ENCODE measurements at places on chromosomes 2 and 18.
A peak's percentile ranks its signal among the peaks of the same experiment; 100 is the strongest.

- DNase-seq = peak; percentile 83
These were observed 68.3 kb upstream of the MRPS9 start for GRCh38 chr2:104969564-104969963.

DNA sequence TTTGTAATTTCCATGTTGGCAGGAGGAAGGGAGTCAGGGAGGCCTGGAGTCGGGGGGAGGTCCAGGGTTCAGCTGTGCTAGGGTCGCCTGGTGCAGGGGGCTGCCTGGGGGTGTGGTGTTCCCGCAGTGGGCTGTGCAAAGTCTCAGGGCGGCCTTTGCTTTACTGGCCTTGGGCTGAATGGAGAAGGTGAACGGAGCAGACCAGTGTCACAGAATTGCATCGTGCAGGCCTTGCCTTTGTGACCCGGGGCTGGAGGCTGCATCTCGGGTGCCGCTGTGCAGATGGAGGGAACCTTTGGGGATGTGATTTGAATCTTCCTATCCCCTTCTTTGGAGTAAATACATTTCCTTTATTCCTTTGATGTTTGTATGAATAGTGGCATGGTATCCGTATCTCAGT lies 8.8 kb downstream of the SNTG2 start:
- DNase-seq = no peak

DNA sequence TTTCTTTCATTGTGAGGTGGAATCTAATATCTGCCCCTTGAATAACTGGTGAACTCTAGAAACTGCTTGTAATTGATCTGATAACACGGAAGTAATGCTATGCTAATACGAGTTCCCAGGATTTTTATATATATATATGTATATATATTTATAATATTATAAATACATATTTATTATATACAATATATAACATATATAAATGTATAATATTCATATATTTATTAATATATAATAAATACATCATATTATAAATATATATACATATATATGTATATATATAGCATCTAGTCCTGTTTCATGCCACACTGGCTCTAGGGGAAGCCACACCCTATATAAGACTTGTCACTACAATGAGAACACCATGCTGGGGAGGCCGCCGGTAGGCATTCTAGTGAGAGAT lies 156.7 kb upstream of the CDH19 start:
- DNase-seq = no peak

- peak; percentile 22 for DNase-seq
These were observed 2.4 kb upstream of the SATB2 start for GRCh38 chr2:199460101-199460671.

GRCh38 chr2:132678483-132678882 lies 8.5 kb upstream of the LYPD1 start:
- no peak for DNase-seq

DNA sequence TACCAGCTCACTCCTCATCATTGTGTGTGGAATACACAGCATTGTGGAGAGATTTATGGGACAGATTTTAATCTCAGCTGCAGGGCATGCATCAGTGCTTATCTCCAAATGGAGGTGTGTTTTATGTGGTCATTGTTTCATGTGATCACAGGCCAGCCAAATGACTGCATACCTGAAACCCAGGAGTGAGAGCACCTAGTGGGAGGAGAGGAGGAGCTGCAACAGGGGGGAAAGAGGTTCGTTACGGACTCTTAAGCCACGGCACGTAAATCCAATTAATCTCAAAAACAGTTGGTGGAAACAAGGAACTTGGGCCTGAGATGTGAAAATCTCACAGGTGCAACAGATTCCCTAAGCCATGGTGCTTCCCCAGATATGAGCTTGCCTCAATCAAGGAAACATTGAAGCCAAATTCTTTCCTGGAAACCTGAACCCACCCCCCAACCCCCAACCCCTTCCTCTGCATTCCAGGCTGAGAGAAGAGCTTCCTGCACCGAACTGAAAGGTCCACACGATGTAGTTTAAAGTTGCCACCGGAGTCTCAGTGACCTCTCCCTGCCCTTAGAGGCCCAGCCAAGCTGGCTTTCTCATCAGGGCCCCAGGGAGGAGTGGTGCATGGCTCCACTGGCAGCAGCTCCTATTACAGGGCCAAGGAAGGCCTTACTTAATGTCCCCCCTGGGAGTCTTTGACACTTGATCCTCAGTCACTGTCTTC lies 167.4 kb downstream of the C1D start:
- no peak for DNase-seq

DNA sequence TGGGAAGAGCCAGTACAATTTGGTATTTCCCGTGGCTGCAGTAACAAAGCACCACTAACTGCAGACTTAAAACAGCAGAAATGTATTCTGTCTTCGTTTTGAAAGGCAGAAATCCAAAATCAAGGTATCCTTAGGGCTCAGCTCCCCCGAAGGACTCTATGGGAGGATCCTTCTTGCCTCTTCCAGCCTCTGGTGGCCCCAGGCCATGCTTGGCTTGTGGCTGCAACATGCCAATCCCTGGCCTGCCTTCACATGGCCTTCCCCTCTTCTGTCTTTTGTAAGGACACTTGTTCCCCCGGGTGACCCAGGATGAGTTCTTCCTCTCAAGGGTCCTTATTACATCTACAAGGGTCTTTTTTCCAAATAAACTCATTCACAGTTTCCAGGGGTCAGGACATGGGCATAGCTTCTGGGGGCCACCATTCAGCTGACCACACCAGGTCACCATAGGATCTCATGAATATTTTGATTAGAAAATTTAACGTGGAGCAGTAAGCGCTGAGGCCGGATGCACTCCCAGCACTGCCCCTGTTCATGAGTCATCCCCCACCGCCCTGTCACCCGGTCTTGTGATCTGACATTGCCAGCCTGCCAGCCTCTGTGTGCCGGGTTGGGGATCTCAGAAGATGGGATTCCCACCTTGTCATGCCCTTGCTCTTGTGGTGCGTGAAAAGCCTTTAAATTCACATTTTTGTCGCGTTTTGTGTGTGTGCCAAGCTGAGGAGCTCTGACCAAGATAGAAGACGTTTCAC lies 61.2 kb upstream of the B3GNT7 start:
- no peak for DNase-seq

GRCh38 chr2:151482171-151482725 lies 72.5 kb downstream of the RIF1 start:
- no peak for DNase-seq

GRCh38 chr2:124476291-124476690 lies 451.2 kb downstream of the CNTNAP5 start:
- DNase-seq = no peak

DNA sequence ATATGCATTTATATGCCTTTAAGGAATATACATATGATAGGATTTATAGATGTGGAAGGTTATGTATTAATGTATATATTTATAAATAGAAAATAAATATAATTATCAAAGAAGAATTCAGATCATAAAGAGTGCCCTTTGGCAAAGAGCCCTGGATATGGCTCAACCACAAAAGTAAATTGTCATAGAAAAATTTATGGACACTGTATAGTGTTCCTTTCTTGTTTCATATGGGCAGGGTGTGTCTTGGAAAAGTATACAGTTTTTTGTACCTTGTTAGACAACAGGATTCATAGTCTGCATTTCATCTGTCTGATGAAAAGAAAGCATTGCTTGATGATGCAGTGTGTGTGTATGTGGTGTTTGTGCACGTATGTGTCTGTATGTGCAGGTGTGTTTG lies 2.9 kb downstream of the UGT1A7 start:
- DNase-seq = no peak

DNA sequence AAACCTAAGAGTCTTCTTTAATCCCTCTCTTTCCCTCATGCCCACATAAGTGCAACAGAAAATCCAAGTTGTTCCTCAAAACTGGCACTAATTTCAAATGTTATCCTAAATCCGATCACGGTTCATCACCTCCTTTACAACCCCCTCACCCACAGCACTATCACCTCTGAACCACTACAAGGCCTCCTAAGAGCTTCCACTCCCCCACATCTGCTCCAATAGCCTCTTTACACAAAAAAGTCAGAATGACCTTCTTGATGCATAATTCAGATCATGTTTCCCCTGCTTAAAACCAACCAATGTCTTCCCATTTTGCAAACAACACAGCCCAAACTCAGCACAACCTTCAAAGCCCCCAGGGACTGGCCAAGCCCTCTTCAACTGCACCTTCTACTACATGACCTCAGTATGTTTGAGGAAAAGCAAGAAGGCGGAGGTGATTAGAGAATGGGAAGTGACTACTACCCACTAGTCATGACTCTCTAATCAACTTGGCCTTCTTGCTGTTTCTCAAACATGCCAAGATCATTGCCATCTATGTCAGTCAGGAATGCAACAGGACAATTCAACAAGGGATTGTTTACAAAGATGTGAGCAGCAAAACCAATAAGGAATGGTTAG lies 34.6 kb upstream of the GCC2 start:
- DNase-seq = no peak

GRCh38 chr2:48249025-48249424 lies 280.9 kb upstream of the STON1 start:
- DNase-seq = no peak

- no peak for DNase-seq
These were observed 39.1 kb downstream of the SH3RF3 start for GRCh38 chr2:109168086-109168485.

DNA sequence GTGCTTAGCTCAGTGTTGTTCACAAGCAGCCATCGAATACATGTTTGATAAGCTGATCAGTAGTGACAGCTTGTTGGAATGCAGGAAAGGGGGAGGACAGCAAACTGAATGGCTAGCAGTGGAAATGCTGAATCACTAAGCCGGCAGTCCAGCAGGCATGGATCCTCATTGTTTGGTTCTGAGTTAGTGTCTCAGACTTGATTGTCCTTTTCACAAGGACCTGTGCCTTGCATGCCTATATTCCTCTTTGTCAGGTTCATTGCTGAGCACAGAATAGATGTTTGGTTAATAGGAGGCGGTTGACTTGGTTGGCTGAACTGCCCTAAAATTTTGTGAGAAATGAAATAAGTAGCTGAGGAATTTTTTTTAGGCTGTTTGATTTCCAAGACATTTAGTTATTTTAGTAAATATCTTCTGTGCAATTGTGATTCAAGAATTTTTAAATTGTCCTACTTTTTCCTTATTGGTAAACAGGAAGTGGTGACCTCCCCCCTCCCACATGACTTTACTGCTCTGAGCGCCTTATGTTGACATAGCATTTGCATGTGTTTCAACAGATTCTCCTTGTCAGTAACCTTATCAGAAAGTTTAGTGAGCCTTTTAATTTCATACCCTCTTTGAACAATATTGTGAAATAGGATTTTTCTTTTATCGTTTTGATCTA lies 21.4 kb upstream of the STON1 start:
- no peak for DNase-seq

GRCh38 chr2:201057087-201057521 lies 14.4 kb downstream of the HYCC2 start:
- no peak for DNase-seq

DNA sequence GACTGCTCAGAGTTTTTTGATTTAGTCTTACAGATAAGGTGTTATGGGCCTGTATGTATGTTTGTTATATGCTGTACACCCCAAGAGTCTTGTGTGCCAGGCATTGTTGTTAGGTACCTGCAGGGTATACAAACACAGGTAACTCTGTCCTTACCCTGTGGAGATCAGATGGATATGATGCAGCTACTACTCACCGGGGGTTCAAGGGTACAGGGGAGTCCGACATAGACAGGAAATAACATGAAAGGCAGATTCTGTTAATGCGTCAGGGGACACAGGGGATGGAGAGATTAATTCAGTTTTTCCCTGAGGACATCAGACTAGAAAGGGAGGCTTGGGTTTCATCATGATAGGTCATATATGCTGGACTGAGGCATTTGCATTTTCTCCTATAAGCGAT lies 31.3 kb downstream of the TRAK2 start:
- DNase-seq = no peak

DNA sequence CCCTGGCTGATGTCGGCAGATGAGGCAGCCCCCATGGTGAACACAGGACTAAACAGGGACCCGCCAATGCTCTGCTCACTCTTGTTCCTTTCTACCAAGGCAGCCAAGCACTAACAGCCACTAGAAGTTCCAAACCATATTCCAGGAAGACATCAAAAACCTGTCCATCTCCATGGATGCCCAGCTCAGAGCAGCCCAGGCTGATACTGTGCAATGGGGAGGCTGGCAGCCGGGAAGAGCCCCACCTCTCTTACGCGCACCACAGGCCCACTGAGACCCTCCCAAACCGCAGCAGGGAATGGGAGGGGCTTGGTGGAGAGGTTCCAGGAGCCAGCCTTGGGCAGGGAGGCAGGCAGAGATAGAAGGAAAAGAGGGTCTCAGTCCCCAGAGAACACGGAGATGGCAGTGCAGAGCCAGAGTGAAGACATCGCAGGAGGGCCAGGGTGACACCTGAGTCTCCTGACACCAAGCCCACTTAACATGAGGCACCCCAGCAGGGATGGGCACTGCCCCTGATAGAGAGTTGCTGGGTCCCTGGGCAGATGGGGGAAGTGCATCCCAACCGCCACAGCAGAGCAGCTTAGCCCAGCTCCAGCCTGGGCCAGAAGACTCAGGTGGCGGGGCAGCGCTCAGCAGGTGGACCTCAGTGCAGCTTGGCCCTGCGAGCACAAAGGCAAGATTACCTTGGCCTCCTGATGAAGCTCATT lies 3.4 kb downstream of the HS6ST1 start:
- no peak for DNase-seq

DNA sequence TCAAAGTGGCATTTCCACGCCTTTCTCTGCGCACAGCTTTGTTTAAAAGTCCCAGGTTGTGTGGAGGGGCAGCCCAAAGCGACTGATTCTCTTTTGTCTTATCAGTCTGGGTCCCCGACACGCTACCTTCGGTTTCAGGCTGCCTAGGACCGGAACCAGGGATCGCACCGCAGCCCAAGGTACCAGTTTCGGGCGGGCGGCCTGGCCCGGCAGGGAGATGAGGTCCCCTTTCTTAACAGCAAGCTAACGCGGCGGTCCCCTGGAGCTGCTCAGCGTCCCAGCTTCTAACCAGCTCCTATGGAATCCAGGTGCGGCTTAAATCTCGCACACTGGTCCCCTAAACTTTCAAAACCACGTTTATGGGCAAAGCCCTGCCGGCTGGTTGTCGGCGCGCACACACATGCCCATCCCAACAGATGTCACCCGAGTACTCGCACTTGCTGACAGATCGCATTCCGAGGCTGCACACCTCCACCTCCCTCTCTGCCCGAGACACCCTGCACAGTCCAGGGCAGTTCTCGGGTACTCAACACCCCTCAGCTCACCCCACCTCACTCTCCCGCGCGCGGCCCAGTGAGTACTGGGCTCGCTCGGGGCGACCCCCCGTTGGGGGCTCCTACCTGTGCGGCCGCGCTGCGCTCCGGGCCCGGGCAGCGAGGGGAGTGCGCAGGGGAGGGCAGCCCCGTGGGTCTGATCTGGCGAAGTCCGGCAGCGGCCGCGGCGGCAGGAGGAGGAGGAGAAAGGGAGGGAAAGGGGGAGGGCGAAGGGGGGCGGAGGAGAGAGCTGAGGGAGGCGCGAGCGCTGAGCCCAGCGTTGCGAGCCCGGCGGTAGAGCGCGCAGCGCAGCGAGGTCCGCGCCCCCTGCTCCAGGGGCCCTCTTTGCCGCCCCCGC lies at the start of gene EFEMP1:
TSS of gene EFEMP1 (minus strand) at position 692 of the 891 bp plus-strand sequence. CDS start 1,342 bp downstream, outside the sequence.
- no peak for DNase-seq

DNA sequence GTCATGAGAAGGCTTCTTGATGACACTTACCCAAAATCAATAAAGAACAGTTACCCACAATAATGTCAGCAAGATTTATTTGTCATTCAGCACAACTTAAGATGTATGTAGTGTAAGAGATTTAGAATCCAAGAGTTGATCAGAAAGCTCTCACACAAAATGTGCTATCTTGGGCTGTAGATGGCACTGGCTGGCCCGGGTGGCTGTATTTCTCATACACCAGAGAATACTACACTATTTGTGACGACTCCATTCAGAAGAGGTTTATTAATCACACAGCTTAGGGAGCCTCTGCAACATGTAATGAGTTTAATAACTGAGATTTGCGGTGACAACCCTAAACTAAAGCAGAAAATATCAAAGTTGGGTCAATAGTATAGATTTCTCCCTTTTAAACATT lies 530.4 kb upstream of the KLHL29 start:
- no peak for DNase-seq
